ENCODE measurements at places on chromosomes 4 and X. TPM values are rescaled to one million over a fixed set of nuclear protein-coding genes. Genes with fewer than 3 reads are reported as not detected.

GRCh38 chr4:109433205-109434006 lies at the start of gene SEC24B:
SEC24B (plus strand) TSS chr4:109433815; CDS start chr4:109433870, 55 bp downstream.
- peak; percentile 93 for DNase-seq

DNA sequence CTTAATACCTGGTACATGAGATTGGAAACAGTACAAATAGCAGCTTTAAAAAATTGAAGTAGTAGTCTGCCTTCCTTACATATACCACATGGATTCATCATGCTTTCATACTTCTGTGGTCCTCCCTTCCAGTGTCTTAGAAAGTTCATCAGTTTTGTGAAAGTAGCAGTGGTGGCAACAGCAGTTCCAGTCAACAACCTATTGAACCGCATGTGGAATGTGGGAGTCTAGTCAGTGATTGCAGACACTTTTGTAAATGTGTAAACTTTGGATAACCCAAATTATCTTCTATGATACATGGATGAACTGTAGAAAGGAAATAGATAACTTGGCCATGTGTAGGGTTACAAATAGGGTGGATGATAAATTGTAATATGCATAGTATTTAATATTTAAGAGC lies 34.1 kb downstream of the FNIP2 start:
- no peak for DNase-seq

DNA sequence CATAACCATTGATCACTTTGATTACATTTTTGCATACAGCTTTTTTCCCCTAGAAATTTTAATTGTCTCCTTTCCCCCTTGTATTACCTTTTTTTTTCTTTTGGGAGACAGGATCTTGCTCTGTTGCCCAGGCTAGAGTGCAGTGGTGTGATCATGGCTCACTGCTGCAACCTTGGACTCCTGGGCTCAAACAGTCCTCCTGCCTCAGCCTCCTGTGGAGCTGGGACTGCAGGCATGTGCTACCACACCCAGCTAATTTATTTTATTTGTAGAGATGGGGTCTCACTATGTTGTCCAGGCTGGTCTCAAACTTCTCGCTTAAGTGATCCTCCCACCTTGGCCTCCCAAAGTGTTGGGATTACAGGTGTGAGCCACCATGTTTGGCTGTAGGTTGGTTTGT lies 47.0 kb downstream of the ZFX start:
- no peak for DNase-seq

DNA sequence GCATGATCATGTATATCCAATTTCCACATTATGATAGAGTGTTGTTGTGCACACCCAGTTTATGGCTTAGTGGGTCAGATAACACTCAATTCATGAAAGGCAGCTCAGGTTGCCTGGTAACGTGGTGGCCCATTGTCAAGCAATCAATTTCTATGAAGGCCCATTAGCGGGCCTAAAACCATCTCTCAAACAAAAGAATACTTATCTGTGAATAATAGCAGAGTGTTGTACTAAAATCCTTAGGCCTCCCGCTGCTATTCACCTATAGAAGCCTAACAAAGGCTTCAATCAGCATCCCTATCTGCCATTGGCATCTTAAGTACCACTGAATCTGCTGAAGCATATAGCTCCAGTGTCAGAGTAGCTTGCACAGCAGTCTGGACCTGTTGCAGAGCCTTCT lies 849.6 kb upstream of the POU3F4 start:
- no peak for DNase-seq

- DNase-seq, result no peak
Observed at GRCh38 chrX:1450361-1451161, 2.1 kb downstream of the ASMTL start.

GRCh38 chrX:129247642-129248041 lies 275.6 kb downstream of the SMARCA1 start:
- DNase-seq, result no peak

DNA sequence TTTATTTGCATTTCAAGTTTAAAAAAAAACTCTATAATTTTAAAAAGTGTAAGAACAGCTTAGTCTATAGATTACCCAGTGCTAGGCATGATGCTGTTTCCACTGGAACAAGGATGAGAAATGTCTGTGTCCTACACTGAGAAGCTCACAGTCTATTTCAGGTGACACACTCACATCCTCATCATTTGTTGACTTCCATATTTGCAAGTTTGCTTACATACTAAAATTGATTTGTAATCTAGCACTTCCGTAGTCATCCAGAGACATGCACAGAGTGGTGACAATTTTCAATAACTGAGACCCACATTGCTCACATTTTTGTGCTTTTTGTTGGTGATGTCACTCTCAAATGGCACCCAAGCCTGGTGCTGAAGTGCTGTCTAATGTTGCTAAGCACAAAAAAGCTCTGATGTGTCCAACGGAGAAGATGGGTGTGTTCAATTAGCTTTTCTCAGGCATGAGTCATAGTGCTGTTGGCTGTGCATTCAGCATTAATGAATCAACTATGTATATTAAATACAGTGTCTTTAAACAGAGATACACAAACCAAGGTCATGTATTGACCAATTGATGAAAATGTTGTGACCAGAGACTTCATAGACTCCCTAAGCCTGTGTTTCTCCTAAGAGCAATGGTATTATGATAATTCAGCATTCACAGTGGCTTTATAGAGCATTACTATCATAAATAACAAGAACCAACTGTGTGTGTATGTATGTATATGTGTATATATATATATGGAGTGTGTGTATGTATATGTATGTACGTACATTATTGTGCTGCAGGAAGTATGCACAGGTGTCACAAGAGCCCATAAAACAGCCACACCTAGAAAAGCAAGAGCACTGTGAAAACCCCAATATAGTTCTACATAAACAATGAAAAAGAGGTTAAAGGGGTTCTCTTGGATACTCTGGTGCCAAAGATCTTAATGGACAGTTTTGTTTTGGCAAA lies 31.2 kb upstream of the VCX3B start:
- DNase-seq, result no peak

DNA sequence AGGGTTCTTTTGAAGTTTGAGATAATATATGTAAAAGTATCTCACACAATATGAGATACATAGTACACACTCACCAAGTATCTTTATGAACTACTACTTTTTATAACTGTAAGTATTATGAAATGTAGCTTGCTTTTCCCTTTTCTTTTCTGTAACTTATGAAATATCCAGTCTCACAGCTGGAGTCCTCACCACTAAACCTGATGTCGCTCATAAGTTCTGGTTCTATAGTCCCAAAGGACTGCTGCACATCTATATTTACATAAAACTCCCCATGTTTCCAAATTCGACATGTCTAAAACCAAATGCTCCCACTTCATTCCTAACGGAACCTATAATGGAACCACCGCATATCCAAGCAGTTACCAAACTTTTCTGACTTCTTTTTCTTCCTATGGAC lies 186.5 kb upstream of the SLC7A11 start:
- DNase-seq, result no peak

DNA sequence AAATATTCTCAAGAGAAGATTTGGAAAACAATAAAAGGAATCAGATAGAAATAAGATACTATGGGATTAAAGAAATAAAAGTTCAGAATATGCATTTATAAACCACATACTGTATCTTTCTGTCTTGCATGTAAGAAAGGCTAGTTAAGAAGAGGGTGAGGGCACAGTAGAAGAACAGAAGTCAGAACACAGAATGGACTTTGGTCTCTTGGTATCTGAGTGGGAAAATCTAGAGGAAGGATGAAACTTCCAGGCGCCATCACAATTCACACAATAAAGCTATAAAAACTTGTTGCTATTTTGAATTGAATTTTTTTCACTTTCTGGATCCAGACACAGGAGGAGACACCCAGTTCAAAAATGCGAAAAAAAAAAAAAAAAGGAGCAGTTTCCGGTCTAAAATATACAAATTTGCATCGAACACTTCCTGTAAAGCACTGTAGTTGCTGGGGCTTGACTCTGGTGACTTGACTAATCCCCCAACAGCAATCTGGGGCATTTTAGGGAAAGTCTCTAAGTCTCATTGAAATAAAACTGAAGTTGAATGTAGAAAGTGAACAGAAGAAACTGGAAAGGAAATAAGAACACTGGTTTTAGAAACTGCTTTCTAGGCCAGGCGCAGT lies 8.1 kb upstream of the NAAA start:
- DNase-seq, result no peak

The RAB39B gene
- total RNA-seq, result 2.0 TPM

The NDST4 gene
- not detected for total RNA-seq

The STOX2 gene
- not detected for total RNA-seq
